ENCODE measurements at places on chromosomes 12 and 14.

DNA sequence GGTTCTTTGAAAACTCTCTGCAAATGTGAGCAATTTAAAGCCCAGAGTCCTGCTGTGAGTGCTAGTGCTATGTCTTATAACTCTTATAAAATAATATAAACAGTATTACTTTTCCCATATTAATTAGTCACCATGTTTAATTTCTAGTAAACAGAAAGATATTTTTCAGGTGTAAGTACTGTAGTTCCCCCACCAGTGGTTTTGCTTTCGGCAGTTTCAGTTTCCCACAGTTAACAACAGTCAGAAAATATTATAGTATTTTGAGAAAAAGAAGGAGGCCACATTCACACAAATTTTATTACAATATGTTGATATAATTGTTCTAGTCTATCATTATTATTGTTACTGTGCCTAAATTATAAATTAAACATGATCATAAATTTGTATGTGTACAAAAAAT, 800.5 kb downstream of the LRFN5 start:
- DNase-seq: no peak

- no peak for DNase-seq
Measured at GRCh38 chr12:53252349-53252916, 15.7 kb upstream of the ESPL1 start.

DNA sequence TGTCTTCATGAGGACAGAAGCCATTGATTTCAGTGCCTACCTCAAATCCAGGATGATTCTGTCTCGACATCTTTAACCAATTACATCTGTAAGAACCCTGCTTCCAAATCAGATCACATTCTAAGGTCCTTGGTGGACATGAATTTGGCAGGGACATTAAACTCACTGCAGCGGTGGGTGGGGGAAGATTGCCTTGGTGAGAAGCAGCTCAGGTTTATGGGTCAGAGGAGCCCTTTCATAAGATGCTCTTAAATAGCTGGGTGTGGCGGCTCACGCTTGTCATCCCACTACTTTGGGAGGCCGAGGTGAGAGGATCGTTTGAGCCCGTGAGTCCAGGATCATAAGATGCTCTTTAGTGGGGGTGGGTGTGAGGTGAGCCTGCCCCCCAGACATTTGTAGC, 42.9 kb downstream of the ELK3 start:
- no peak for DNase-seq

DNA sequence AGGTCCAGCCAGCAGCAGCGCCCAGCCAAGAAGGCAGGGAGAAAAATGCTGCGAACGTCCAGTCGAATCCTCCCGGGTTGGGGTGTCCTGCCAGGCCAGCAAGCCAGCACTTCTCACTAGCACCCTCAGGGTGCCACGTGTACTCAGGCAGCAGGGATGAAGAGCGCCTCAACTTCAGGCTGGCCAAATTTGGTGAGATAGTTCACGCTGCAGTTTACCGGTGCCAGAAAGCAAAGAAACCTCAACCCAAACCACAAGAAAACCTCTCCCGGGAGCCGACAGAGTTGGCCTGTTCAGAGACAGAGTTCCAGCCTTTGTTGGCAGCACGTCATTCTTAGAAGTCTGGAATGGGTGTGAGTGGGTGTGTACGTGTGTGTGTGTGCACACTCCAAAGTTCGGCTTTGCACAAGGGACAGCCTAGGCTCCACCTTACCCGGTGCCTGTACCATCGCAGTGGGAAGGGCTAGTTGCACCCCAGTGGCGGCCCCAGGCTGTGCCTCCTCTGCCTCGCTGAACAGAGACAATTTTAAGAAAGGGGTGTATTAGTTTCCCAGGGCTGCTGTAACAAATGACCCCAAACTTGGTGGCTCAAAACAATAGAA, 42.1 kb downstream of the ELK3 start:
- DNase-seq: no peak

GRCh38 chr14:100855256-100855930, 29.5 kb downstream of the MEG3 start:
- DNase-seq: no peak

GRCh38 chr12:75883241-75883640, 148.3 kb downstream of the PHLDA1 start:
- DNase-seq: no peak

DNA sequence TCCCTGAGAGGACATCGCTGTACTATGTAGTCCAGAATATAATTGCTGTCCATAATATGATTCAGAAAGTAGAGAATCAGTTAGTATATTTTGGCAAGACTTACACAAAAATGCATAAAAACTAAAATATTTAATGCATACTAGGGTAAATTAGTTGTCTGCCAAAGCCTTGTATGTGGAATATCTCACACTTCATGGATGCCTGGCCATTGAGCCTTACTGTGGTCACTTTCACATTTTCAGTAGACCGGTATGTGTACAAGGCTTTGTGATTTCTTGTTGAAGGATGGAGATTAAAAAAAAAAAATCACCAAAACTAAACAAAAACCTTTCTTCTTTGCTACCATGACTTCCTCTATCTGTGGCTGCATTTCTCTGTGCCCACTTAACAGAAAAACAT, 197.3 kb upstream of the DDHD1 start:
- no peak for DNase-seq

DNA sequence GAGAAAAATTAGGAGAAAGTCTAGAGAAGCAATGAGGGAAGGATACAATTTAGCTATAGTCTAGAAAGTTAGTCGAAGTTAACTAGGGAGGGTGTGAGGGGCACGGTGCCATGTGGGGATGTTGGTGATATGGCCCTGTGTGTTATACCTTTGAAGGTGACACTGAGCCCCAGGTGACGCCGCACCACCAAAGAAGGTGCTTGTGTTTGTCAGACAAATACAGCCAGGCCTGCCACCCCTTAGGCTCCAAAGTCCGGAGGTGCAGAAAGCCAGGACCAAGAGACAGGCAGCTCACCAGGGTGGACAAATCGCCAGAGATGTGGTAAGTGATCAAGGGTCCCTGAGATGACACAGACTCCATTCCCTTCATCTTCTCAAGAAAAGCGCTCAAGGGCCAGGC, 1.1 kb downstream of the C1S start:
- DNase-seq: no peak

GRCh38 chr12:58105225-58106119, 164.1 kb downstream of the ATP23 start:
- no peak for DNase-seq

- no peak for DNase-seq
Measured at GRCh38 chr12:101287357-101287756, 7.5 kb downstream of the UTP20 start.

Data from retinal pigment epithelial cell (primary cell).